Urothelium cell line (cell line): ENCODE measurements at places on chromosomes 5 and 9.

GRCh38 chr5:60023255-60023654 is 129.7 kb upstream of the PDE4D start:
- no peak for DNase-seq

DNA sequence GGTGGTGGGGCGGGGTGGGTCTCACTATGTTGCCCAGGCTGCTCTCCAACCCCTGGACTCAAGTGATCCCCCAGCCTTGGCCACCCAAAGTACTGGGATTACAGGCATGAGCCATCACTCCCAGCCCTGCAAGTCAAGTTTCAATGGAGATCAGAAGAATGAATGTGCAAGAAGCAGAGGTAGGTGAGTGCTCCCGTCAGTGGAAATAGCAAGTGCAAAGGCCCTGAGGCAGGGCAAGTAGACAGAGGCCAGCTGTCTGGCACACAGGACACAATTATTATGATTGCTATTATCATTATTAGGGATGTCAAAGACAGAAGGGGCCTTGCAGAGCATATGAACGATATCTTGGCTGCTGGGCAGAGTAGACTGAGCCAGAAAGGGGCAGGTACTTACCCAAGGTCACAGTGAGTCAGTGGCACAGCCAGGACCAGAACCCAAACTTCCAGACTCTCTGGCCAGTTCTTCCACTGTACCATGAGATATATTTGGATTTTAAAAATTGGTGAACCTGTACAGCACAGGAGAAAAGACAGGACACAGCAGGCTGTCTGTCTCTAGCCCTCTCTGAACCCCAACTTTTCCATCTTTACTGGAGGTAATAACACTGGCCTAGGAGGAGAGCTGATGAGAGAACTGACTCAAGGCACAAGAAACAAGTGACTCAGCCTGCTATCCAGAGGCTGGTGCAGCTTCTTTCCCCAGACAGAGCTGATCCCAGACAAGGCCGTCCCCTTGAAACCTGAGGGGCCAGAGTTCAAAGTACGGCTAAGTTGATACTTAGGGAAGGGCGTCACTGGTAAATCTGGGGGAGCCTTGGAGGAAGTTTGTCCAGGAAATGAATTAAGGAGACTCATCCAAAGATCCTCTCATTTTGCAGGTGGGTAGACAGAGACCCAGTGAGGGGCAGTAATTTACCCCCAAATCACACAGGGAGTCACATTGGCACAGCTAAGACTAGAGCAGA is 1.4 kb downstream of the HDHD3 start:
- DNase-seq = no peak

DNA sequence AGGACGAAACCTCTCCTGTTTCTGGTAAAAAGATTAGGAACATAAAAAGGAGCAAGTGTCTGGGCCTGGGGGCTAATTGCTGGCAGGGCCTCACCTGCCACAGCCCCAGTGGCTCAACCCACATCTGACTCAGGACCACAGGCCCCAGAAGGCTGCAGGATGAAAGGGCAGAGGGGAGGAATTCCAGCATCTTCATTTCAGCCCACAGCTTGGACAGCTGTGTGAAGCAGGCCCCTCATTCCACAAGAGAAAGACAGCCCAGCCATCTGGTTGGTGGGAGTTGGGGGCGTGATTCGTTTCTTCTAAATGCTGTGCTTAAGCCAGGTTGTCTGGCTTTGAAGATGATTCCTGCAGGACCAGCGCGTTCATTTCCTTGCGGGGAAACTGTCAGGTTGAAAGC is 29.1 kb downstream of the NKX2-5 start:
- no peak for DNase-seq

GRCh38 chr5:131740477-131740876 is 56.3 kb downstream of the FNIP1 start:
- DNase-seq = no peak

DNA sequence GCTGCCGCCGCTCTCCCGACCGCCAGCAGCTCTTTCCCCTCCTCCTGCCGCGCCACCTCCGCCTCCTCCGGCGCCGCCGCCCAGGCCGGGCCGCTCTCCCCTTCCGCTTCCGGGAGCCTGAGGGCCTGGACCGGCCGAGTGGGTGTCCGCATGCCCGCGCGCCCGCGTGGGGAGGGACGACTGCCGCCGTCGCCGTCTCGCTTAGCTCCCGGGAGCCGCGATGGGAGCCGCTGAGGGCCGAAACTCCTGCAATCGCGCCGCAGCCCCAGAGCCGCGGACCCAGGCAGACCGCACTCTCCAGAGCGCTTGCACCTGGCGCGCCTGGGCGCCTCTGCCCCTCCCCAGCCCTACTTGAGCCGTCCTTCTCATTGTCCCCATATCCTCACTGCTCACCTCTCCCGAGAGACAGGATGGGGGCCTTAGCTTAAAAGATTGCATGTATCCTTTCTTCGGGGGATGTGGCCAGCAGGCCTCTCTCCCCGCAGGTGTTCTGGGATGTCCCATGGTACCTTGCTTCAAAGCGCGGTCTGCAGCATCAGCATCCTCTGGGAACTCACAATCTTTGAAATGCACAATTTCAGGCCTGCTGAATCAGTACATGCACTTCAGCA is at the start of gene ZDHHC21:
Gene ZDHHC21, minus strand, starts transcription at position 182 of the 611 bp plus-strand sequence. CDS start 19,092 bp downstream, outside the sequence.
- DNase-seq = peak; percentile 70

- no peak for DNase-seq
Observed at GRCh38 chr9:87722393-87723088, 3.4 kb upstream of the CTSL start.

GRCh38 chr9:89234205-89235067 is 55.8 kb upstream of the SHC3 start:
- DNase-seq = peak; percentile 59

- DNase-seq = peak; percentile 36
Observed at GRCh38 chr5:76838481-76839261, 11.1 kb upstream of the S100Z start.

GRCh38 chr5:133117166-133117911 is 65.5 kb downstream of the HSPA4 start:
- DNase-seq = no peak

- no peak for DNase-seq
Observed at GRCh38 chr5:102218159-102218558, 77.9 kb downstream of the SLCO4C1 start.

- DNase-seq = no peak
Observed at GRCh38 chr5:41410737-41411136, 99.7 kb downstream of the PLCXD3 start.

- DNase-seq = no peak
Observed at GRCh38 chr9:134374301-134375010, 48.2 kb downstream of the RXRA start.

DNA sequence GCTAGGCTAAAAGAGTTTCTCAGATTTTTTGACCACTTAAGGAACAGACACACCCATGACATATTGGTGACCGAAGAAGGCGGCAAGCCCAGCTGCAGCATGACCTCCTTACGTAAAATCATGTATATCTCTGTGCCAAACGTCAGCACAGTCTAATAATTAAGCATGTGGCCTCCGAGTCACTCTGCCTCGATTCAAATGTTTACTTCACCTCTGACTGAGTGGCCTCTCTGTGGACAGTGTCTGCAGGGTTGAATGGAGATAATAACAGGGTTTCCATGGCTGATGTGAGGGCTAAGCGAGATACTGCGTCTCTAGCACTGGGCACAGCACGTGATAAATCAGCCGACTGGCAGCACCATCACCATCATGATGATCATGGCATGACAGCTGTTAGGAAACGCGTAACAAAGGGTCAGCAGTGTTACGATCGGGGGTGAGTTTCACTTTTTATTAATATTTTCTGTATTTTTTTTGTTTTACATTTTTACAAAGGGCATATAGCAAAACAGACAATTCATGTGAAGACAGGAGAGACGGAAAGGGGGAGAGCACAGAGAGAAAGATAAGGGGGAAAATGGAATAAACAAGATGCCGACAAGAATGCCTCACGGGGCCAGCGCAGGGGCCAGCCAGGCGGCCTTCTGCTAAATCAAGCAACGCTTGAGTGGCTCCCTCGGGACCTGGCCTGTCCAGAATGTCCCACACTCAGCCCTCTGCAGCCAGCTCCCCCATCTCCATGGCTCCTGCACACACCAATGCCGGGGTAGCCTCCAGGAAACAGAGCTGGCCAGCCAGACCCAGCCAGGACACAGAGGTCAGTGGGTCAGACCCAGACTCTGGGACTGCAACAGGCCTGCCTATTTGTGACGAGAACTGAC is 60.3 kb downstream of the ADAMTS2 start:
- no peak for DNase-seq

DNA sequence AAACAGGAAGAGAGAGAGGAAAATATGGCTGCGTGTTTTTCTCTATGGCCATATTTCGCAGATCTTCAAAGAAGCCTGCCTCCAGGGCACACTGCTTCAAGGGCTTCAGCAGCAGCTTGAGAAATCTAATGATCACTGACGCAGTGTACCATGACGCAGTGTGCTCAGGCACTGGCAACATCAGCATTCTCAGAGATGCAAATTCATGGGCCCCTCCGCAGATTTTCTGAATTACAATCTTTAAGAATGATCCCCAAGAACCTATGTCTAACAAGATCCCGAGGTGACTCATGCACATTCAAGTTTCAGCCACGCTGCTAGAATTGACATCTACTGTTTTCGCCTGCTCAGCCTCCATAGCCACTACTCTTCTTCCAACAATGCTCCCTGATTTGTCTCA is 143.9 kb upstream of the ZNF366 start:
- DNase-seq = no peak

DNA sequence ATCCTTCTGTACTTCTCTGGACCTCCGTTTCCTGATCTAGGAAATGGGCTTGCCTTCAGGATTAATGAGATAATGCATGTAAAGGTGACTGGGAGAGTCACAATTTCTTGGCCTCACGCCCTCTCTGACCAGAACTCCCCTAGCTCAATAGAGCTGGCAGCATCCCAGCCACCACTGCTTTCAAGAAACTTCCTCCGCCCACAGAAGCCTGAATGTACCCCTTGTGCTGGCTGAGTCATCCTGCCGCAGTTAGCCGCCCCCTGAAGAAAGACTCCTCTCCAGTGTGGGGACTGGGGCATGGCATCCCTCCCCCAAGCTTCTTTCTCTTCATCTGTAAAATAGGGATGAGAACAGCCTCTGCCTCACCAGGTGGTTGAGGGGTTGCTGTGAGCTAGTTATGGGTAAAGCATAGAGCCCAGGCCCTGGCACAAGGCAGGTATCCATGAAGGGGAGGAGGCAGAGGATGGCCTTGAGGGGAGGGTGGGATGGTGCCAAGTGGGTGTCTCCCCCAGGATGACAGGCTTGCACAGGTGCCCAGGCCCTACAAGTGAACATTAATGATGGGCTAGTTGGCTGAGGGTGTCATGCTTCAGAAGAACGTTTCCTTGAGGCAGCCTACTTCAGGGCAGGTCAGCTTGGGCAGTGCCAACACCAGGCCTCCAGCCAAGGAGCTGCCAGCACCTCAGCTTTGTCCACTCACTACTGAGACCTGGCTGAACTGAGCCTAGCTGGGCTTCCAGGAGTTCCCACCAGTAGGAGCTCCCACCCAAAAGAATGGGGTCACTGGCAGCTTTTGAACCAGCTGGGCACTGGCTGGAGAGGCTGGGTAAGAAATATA is 3.4 kb downstream of the PDLIM4 start:
- peak; percentile 86 for DNase-seq

DNA sequence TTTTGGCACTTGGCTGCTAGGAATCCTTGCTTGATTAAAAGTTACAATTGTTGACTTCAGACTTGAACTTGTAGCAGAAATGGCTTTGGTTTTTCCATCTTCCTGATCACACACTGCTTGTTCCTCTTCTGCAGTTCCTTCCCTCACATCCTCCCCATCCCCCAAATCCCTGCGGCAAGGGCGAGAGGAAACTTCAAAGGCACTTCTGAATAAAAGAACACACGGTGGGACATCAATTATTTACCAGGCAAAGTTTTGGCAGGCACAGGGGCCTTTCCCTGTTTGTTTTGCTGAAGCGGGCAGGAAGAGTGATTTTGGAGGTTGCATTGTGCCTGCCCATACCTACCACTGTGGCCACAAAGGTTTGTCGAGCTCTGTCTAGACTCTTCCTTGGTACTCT is 260.9 kb downstream of the KIF4B start:
- no peak for DNase-seq

DNA sequence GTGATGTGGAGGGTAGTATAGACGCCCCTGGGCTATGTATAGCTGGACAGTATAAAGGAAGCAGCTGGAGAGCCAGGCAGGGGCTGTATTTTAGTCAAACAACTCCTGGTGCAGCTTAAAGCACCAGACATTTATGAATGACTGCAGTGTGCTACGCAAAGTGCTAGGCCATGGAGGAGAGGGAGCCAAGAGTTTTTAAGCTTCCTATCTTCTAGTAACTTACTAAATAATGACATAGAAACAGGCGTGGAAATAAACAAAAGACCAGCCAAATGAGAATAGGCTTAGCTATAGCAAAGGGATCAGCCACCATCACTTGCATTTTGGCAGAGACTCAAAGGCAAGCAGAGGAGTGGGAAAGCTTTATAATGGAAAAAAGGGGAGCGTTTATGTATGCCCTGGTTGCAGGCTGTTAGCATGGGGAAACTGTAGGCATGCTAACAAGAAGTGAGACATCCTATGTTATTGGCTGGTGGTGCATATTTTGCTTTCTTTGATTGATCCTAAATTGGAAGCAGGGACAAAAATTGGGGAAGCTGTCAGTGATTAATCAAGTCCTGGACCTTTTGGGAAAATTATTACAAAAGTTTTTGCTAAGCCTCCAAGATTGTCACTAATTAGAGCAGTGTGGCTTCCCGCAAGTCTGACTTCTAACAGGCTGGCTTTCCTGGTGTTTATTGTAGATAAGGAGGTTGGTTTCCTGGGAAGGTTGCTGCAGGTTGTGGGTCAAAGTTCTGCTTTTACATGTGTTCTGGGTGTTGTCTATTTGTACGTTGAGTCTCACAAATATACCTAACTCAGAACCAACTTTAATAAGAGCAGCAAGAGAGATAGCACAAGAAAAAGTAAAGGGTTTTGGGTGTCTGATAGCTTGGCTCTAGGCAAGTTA is 46.6 kb downstream of the RAB3C start:
- DNase-seq = no peak

GRCh38 chr5:29697785-29698414 is 1495.6 kb upstream of the CDH6 start:
- peak; percentile 39 for DNase-seq

DNA sequence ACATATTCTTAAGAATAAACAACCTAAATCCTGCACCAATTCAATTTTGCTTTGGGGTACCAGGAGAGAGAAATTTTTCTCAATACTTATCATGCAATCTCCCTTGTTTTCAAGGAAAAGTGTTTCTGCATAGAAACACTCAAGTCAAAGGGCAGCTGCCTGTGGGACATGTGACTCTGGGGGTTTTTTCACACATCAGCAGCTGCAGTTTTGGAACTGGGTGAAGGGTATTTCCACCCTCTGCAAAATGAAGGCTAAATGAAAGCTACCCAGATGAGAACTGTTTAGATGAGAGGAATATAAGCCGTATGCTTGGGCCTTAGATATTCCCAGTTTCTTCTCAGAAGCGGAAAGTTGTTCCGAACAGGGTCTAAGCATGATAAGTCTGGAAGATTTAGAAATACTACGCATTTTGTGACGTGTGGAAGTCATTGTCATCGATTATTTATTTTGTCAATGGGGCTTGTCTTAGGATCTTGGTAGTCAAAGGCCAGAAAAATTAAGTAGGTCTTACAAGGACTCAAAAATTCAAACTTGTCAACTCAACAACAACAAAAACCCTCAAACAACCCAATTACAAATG is 64.3 kb upstream of the BOD1 start:
- no peak for DNase-seq

GRCh38 chr5:102865510-102866236 is 110.6 kb downstream of the PAM start:
- peak; percentile 35 for DNase-seq

GRCh38 chr9:6417186-6417585 is 4.2 kb downstream of the UHRF2 start:
- no peak for DNase-seq
